ENCODE measurements at places on chromosomes 4 and X.

DNA sequence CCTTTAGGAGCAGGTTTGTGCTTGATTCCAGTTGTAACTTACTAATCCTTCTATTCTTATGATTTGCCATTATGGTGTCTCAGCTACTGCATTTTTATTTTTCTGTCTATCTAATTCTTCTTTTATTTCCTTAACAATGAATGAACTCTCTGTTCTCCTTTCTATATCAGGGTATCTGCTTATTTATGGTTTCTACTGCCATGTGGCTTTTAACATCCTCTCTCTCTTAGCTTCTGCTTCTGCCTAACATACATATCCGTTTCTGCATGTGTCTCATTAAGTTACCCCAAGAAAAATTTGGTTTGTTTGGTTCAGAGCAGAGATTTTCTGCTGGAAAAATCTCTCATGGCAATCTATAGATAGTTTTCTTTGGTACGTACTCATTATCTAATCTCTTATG is 614.4 kb downstream of the RPA4 start:
- DNase-seq, result no peak

- DNase-seq, result no peak
Measured at GRCh38 chrX:25925946-25926345, 212.2 kb upstream of the MAGEB18 start.

DNA sequence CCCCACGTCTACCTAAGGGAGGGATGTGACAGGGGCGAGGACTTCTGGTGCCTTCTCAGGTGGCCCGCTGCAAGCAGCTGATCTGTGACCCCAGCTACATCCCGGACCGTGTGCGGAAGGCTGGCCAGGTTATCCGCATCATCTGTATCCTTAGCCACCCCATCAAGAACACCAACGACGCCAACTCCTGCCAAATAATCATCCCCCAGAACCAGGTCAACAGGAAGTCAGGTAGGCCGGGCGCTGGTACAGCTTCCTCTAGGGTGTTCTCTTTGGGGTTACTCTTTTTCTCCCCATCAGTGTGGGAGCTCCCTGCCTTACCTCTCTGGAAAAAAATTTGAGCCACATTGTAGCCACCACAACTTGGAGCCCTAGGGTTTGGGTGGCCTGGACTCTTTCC is 2.4 kb upstream of the FAM50A start:
- DNase-seq, result no peak

DNA sequence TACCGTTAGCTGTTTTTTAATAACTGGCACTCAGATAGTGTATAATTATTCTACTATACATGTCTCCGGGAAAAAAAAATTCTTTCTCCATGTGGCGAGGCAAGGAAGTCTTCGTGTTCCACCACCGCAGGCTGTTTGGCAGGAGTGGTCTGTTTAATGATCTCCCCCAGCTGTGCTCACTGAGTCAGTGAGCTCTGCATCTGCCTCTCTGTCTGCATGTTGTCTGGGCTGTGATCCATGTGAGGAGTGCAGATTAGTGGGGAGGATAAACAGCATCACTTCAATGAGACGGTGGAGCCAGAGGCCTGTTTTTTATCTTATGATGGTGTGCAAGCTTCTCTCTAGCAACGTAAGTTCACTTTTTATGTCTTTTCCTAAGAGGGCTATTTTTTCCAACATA is 69.8 kb downstream of the RPS3A start:
- DNase-seq, result no peak

DNA sequence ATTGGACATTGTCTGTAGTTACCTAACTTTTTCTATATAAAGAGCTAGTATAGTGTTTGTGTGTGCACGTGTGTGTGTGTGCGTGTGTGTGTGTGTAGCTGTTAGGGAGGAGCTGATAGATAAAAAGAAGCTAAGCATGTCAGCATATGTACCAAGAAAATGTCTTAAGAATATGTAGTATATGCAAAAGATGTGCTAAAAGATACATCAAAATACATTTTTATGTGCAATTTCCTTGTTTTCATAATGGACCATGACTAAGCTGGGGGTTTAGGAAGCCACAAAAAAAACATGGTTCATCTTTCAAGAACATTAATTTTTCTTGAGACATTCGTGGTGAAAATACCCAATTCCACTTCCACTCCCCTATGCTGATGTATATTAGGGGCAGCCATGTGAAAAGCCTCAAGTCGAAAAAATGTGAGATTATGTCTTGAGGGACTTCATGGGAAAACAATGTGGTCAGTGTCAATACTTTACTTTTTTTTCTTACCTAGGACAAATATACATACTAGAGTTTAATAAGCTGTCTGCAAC is 1599.7 kb downstream of the ARAP2 start:
- no peak for DNase-seq

DNA sequence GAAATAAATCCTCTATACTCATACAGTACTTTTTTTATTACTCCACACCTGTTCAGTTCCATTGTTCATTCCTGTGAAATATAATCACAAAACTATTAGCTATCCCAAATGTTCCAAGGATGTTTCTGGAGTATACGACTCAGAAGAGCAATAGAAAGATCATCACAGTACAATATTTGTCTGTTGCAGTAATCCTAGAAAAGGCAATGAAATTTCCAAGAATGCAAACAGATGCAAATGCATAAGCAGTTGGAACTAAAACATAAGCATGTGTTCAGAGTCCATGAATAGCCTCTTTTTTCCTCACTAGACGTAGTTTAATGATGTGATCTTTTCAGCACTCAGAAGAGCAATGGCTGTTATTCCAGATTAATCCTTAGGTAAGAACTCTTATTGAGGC is 55.2 kb downstream of the RTL3 start:
- no peak for DNase-seq

DNA sequence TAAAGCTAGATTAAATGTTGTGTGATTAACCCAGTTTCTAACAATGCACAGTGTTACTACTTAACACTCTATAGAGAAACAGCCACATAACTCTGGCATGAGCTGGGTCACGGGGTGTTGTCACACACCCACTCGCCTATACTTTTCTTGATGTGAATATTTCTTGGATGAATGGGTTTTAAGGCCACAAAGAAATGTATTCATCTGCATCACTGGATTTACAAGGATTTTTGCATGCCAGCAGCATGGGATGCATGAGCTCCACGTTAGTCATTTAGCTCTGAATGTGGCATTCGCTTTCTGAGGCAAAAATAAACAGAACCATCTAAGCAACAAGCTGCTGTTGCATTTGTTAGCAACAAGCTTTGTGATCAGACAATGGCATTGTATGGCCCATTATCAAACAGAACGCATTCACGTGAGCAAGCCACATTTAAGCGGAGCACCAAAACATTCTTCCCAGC is 89.7 kb downstream of the LRP2BP start:
- no peak for DNase-seq

DNA sequence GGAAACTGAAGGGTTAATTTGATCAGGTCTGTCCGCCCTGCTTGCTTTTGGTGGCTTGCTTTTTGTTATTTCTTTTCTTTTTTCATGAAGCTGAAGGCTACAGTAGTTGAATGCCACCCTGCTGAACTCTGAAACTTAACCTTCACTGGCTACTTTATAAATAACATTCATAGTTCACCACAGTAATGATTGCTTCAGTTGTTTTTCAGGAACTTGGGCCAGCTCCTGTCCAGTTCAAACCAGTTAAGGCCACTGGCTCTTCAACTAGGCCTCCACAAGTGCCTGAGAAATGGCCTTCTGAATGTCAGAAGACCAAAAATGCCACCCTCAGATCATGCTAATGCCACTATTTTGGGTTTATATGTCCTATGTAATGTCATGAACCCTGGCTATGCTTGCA is 7.7 kb upstream of the ASB9 start:
- DNase-seq, result no peak

- no peak for DNase-seq
Measured at GRCh38 chr4:165364452-165365080, 14.2 kb upstream of the CPE start.

- DNase-seq, result no peak
Measured at GRCh38 chr4:151418385-151418784, 9.4 kb downstream of the FHIP1A start.

DNA sequence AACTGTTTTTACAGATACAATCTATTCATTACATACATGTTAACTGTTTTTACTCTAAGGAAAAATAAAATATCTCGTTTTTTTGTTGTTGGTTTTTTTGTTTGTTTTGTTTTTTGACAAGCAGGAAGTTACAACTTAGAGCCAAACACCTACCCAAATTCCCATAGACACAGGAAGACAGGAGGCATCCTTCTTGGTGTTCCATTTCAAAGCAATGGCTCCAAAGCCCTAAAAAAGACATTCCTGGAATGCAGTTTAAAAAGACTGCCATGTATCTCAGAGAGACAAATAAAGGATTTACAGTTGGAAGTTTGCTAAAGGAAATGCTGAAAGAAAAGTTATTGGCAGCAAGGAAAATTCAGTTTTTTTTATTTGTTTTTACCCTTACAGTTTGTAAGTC is 16.7 kb downstream of the ETFDH start:
- no peak for DNase-seq

GRCh38 chrX:8607326-8607725 is 124.6 kb downstream of the ANOS1 start:
- DNase-seq, result no peak

GRCh38 chr4:176789955-176790354 is 2.8 kb downstream of the VEGFC start:
- no peak for DNase-seq

DNA sequence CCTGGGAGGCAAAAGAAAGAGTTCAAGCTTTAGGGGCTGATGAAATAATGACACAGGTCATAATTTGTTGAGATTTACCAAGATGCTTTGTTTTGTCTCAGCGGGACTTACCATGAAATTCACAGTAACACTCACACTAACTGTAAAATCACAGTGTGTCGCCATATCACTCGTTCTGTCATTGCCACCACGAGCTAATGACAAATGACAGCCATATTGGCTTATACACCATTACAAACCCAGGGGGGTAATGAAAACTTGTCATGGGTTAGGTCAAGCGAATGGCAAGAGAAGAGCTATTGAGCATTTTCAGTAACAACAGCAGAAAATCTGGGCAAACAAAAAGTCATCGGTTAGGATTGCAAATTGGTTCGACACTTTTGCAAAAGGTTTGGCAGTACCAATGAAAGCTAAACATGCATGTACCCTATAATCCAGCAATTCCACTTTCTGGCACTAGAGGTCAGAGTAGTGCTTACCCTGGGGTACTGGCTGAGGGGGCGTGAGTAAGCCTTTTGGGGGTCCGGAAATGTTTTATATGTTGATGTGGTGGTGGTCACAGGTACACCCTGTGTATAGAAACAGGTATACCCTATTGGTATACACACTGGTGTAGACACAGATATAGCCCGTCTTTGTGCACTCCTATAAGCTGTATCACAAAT is 83.9 kb upstream of the RAI2 start:
- no peak for DNase-seq

GRCh38 chrX:15158736-15159406 is 111.0 kb downstream of the ASB9 start:
- DNase-seq, result no peak

GRCh38 chr4:141782205-141782604 is 145.8 kb downstream of the IL15 start:
- no peak for DNase-seq

- no peak for DNase-seq
Measured at GRCh38 chr4:10535912-10536311, 78.7 kb upstream of the ZNF518B start.

DNA sequence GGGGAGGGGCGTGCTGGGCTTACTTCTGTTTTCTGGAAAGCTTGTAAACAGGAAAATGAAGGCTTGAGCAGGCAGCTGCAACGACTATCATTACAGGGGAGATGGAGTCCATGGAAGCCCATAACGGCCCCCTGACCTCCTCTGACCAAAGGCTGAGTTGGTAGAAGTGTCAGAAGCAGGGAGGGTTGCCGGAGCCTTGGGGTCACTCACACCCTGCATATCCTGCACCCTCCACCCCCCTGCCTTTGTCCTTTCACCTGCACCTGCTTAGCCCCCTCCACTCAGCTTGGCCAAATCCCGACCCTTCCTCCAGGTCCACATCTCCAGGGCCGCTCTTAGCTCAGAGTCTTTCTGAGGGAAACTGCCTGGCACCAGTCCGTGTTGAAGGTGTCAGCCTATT is 12.5 kb upstream of the MSX1 start:
- no peak for DNase-seq

- DNase-seq, result no peak
Measured at GRCh38 chrX:136555694-136556093, 23.7 kb downstream of the VGLL1 start.

- DNase-seq, result no peak
Measured at GRCh38 chr4:184389978-184390900, 84.1 kb downstream of the IRF2 start.

DNA sequence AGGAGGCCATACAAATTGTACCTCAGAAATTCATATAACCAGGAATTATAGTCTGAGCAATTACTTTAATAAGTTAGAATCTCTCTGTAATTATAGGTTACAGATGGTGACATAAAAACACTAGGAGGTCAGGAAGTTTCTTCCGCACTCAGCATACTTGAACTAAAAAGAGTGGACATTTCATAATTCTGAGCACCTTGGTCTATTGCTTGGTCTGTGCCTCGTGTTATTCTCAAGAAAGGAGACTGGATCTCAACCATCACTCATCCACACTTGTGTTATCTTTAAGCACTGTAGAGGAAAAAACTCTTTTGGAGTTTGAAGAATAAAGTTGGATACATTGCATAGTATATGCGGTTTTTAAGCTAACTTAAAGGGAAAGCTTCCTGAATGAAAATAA is 91.1 kb downstream of the SYNPO2 start:
- no peak for DNase-seq

GRCh38 chr4:11299016-11299415 is 129.7 kb downstream of the HS3ST1 start:
- DNase-seq, result no peak

DNA sequence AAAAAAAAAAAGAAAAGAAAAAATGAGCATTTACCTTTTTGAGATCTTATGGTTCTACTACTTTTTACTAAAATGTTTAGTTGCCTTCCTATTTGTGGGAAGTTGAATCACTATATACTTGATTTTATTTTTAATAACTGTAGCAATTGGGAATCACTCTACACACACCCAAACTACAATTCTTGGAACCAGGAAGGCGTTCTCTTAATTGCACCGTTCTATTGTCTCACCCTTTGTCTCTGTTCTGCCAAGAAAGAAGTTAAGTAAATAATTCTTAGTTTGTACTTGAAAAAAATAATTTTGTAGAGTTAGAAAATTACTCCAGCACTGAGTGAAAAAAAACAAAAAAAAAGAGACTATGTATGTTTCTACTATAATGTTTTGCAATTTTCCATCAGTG is 62.7 kb downstream of the ATOH1 start:
- no peak for DNase-seq

- DNase-seq, result no peak
Measured at GRCh38 chr4:38078590-38079421, 118.6 kb downstream of the PTTG2 start.

DNA sequence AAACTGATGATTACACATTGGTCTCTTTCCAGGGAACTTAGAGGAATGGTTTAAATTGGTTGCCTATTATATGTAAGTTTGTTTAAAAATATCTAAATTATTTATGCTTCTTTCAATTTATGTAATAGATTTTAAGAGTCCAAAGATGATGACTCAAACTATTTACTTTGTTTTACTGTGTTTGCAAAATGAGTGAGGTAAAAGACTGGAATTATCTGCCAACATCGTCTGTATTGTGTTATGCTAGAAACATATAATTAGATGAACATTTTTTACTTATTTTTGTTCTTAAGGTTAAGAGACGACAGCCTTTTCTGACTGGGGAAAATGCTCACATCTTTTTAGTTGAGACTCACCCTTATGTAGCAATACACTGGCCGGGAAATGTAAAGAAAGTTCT is 51.1 kb upstream of the SYTL5 start:
- DNase-seq, result no peak

GRCh38 chr4:12761694-12762093 is 722.4 kb downstream of the RAB28 start:
- no peak for DNase-seq

- DNase-seq, result no peak
Measured at GRCh38 chr4:98747393-98748091, 89.1 kb upstream of the TSPAN5 start.

- no peak for DNase-seq
Measured at GRCh38 chrX:2523911-2524310, 23.1 kb upstream of the DHRSX start.
